ENCODE measurements at places on chromosomes 11 and 22.

DNA sequence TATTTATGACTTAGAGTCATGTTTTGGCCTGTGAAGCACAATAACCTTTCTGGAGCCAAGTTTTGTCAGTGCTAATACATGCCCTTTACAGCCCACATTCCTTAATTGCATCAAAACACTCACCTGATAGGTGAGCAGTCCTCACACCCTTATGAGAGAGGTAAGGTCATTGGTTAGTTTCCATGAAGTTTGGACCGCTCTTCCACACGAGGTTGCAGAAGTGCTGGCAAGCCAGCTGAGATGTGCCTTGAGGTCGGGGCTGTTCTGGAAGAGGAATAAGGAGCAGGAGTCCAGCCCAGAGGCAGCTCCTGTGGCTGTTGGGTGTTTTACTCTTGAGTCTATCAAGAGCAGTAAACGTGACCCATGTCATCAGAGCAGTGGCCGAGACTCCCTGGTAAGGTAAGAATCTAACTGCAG is 76.3 kb downstream of the CYB5R2 start:
- DNase-seq = no peak

GRCh38 chr22:27412866-27413445 is 388.6 kb downstream of the MN1 start:
- DNase-seq = no peak

- no peak for DNase-seq
Observed at GRCh38 chr22:49460592-49461281, 366.9 kb downstream of the BRD1 start.

- no peak for DNase-seq
Observed at GRCh38 chr11:2702771-2703362, 3.1 kb upstream of the KCNQ1OT1 start.

GRCh38 chr22:20060700-20061480 is 19.2 kb upstream of the DGCR8 start:
- DNase-seq = no peak

DNA sequence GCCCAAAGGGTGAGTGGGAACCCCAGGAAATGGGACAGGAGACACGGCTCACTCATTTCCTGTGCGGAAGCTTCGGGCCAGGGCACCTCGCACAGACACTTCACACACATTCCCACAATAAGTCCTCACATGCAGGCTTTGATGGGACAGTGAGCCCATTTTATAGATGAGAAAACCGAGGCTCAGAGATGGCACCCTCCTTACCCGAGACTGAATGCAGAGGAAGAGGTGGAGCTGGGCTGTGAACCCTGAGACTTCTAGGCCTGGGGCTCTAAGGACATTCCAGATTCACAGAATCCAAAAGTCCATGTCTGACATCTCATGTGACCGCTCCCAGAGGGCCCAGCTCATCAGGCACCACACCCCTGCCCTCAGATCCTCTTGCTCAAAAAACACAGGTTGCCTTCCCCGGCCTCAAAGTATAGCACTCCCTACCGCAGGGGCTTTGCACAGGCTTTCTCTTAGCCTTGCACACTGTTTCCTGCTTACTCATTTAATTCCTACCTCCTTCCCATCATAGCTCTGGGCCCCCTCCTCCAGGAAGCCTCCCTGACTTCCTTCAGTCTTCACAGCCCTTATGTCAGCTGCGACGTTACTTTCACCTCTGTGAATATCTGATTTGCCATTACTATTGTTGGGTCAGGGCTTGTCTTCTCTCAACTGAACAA is 57.1 kb upstream of the TCF20 start:
- DNase-seq = no peak
